ENCODE measurements at places on chromosomes 7 and 10.

DNA sequence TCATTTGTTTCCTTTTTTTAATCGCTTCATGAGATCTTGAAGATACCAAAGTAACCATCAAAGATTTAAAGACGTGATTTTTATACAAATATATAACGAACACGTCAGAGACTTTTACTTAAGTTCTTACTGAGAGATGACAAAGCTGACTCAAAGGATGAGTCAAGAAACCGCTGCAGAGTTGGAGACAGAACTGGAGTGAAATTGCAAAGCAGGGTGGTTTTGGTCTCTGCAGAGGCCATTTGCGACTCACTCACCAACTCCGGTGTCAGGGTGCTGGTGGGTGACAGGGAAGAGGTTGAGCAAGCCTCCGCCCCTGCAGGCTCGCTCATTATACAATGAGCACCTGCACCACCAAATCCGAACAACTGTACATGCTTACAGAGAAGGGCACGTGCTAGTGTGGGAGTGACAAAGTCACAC is 75.2 kb downstream of the DNAJB6 start:
- peak; percentile 62 for DNase-seq

- no peak for DNase-seq
Observed at GRCh38 chr7:41828911-41829310, 126.0 kb upstream of the INHBA start.

GRCh38 chr10:95759233-95759826 is 3.4 kb downstream of the ENTPD1 start:
- DNase-seq: no peak

DNA sequence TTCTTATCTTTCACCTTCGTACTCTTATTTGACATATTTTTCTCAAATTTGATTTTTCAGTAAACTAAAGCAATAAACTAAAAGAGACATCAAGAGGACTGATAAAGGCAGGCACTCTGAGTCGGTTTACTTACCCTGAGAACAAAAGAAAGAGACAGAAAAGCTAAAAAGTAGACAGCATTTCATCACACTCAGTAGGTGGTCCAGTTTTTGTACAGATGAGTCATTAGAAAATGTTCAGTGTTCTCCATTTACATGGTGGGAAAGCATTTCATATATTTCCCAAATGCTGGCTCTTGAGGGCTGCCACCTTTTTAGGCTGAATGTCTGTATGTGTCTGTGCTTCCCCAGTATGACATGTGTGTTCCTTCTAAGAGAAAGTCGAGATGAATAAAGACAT is 52.7 kb downstream of the NHLRC2 start:
- DNase-seq: no peak

- DNase-seq: no peak
Observed at GRCh38 chr7:105996860-105997737, 34.0 kb downstream of the CDHR3 start.

DNA sequence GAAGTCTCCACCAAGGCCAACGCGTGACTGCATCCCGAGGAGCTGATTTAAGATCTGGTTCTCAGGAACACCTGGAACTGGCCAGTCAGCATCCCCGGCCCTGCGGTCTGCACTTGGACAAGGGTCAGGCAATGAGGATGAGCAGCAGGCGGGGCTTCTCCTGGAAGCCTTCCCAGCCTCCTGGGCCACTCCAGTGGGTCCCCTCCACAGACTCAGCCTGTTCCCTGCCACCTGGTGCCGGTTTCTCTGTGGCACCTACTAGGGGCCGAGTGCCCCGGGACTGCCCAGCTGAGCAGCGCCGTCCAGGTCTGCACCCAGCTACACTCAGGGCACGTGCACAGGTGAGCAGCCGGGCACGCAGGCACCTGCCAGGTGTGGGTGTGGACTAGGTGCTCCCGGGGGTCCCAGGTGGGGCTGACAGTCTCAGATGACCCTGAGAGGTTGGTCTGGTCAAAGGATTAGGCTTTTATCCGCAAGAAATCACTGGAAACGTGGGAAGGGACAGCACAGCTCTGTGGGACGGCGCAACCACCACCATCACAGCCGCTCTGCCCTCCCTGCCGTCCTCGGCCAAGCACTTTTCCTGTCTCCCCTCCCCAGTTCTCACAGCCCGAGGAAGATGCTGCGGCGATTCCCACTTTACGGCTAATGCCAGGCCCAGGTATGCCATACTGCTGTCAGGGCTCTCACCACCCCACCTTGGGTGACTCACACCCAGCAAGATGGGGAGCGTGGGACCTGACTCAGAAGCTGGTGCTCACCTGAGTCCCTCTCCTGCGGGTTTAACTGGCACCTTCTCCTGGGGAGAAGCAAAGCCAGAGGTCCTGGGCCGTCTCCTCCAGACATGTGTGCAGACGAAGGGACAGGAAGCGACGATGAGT is 166.0 kb downstream of the RNF216 start:
- no peak for DNase-seq

- no peak for DNase-seq
Observed at GRCh38 chr10:104582602-104582951, 58.5 kb upstream of the SORCS3 start.

DNA sequence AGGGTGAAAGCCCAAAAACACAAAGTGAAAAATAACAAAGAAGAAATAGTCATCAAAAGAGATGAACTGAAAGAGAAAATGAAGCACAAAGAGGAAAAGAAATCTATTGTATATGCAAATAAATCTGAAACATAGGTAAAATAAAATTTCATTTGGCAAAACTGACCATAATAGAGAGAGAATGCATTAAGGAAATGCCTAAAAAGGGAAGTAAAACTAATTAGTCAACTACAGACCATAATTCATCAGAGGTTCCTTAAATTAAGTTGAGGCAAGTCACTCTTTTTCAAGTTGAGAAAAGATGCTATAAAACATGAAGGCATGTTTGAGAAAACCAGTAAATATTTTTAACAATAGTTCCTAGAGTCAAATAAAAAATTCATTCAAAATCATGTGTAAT is 233.3 kb downstream of the LRRN3 start:
- DNase-seq: no peak

- no peak for DNase-seq
Observed at GRCh38 chr10:24483701-24484100, 240.0 kb downstream of the ARHGAP21 start.

DNA sequence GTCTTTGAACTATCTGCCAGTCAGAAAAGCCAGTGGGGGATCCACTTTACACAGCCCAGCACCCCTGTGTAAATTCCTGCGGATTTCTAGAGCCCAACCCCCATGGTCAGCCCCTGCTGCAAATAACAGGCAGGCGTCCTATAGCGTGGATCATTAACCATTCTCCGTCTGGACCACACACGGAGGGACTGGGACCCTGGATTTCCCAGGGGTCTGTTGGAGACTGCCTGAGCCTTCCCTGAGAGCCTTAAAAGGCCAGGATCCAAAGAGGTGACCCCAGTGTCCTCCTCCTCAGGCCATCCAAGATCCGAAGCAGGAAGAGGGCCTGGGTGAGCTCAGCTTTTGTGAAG is 11.2 kb upstream of the GRID1 start:
- no peak for DNase-seq

DNA sequence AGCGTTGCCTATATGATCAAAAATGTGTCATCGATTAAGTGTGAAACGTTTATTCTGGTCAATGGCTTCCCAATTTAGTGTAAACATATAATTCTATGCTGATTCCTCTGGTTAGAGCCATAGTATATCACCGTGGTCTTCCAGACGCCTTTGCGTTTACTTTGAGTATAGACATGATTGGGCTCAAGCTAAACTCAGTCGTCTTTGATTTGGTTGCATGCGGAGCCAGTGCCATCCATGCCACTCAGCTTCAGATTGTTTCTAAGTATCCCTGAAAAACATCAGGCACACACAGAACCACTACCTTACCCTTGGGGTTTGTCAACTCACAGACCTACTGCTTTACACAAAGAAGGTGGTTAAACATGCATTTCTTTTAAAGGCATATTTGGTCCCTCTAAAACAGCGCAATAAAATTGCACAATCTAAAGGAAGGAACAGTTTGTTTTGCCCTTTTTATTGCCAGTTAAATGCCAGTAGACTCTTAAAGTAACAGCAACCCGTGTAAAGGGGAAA is 273.6 kb upstream of the KLF6 start:
- DNase-seq: no peak

- no peak for DNase-seq
Observed at GRCh38 chr7:117202511-117202910, 120.3 kb downstream of the WNT2 start.

DNA sequence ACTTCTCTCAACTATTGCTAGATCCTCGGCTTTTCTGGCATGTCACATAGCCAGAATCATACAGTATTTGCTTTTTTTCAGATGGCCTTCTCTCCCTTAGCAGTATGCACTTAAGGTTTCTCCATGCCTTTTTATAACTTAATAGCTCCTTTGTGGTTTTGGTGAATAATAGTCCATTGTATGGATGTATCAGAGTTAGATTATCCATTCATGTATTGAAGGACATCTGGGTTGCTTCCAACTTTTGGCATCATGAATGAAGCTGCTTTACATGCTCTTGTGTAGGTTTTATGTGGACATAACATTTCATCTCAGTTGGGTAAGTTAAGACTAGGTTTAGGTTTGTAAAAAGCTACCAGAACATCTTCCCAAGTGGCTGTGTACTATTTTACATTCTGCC is 4.6 kb downstream of the ATP5F1C start:
- no peak for DNase-seq

GRCh38 chr7:110835218-110835617 is 255.7 kb upstream of the LRRN3 start:
- no peak for DNase-seq

DNA sequence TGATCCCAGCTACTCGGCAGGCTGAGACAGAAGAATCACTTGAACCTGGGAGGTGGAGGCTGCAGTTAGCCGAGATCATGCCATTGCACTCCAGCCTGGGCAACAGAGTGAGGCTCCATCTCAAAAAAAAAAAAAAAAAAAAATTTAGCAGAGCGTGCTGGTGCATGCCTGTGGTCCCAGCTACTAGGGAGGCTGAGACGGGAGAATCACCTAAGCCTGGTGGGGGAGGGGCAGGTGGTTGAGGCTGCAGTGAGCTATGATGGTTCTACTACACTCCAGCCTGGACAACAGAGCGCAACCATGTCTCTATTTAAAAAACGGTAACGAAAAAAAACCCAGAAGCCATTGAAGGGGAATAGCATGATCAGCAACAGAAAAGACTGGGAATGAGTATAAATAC is 89.9 kb downstream of the ARHGAP12 start:
- DNase-seq: no peak

DNA sequence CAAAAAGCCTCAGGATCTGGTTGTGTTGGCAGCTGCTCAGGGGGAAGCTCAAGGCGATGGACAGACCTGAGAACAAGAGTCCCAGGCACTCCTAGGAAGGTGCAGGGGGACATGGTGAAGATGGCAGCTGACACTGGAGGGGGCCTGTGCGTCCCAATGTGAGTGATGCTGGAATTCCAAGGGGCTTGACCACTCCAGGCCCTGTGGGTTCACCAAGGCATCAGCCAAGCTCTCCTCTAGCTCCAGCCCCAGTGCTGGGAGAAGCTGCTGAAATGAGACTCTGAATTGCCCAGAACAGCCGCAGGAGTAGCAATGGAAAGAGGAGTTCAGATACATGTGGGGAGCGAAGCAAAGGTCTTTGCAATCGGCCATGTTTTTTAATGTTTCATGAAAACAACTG is 16.0 kb downstream of the UPP1 start:
- DNase-seq: no peak

GRCh38 chr7:43756368-43757072 is 2.0 kb upstream of the BLVRA start:
- no peak for DNase-seq

- DNase-seq: no peak
Observed at GRCh38 chr10:116800286-116800929, 48.9 kb upstream of the ENO4 start.

GRCh38 chr7:132601783-132602182 is 25.5 kb upstream of the PLXNA4 start:
- DNase-seq: no peak

- no peak for DNase-seq
Observed at GRCh38 chr10:110919971-110920881, 822 bp downstream of the SHOC2 start.

DNA sequence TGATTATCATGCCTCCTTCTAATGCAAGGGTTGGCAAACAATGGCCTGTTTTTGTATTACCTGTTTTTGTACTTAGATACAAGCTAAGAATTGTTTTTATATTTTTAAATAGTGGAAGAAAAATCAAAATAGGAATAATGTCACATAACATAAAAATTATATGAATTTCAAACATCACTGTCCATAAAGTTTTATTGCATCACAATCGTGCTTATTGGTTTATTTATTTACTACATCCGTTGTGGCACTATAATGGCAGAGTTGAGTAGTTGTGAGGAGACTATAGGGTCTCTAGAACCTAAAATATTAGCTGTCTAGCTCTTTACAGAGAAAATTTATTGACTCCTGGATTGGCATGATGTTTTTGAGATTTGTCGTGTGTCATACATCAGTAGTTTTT is 4.1 kb downstream of the KIF20B start:
- no peak for DNase-seq

DNA sequence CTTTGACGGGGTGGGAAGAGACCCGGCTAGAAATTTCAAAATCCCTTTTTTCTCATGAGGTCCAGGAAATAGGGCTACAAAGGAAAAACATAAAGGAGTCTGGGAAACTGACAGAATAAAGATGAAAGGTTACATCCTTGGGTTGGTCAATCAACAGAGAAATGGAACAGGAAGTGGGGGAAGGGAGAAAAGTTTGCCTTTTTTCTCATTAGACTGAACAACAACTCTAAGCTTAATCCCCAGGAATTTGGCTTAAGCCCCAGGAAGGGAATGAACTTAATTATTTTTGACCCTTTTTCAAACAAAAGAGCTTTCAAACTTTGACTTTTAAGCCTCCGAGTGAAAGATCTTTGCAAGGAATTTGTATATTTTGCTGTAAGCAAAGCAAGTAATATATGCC is 32.7 kb downstream of the LGI1 start:
- no peak for DNase-seq

DNA sequence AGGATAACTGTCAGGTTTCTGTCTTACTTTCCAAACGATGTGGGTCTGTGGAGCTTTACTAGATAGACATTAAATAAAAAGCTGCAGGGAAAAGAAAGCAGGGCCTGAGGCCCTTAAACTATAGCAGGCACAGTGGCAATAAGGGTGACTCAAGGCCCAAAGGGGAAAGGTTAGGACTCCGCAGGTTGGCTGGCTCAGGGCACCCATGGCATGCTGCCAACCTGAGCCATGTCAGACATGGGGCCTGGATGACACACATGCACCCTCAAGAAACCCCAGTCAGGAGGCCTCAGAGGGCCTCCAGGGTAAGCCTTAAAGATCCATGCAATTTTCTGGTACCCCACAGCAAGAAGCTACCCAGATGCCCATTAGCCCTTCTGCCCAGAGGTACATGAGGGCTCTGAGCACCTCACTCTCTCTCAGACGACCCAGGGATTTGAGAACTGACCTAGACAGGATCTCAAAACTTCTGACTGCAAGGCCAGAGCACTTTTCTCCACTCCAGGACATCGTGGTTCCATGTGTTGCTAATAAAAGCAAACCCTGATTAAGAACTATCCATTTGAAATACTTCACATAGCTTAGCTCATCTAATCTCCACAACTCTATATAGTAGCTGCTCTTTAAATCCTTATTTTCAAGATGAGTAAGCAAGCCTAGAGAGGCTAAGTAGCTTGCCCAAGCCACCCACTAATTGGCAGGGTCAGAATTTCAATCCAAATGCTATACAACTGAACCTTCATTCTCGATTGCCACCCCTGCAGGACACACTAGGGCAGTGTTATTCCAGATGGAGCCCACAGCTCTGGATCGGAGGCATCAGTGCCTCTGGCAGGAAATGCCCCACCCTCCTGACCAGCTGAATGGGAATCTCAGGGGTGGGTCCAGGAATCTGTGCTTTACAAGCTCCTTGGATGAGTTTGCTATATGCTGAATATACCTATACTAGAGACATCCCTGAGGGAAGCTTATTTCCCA is 132.5 kb upstream of the EFCAB10 start:
- no peak for DNase-seq
